ENCODE measurements at places on chromosomes 7 and 10.
A peak's percentile ranks its signal among the peaks of the same experiment; 100 is the strongest.

DNA sequence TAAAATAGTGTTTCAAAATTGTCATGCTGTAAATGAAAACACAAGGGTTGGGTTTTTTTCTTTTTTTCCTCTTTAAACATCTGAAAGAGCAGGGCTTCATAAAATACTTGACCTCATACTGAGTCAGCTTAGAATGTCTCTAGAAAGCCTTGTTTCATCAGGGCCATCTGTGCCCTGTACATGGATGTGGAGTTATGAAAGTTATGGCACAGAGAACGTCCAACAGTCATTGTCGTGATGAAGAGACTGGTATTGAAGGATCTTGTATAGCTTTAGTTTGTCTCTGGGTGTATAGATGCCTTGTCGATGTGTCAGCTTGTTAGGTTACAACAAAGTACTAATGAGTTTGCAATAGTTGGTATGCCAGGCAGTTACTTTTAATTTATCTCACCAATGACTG is 127.3 kb downstream of the FAM204A start:
- DNase-seq = no peak

DNA sequence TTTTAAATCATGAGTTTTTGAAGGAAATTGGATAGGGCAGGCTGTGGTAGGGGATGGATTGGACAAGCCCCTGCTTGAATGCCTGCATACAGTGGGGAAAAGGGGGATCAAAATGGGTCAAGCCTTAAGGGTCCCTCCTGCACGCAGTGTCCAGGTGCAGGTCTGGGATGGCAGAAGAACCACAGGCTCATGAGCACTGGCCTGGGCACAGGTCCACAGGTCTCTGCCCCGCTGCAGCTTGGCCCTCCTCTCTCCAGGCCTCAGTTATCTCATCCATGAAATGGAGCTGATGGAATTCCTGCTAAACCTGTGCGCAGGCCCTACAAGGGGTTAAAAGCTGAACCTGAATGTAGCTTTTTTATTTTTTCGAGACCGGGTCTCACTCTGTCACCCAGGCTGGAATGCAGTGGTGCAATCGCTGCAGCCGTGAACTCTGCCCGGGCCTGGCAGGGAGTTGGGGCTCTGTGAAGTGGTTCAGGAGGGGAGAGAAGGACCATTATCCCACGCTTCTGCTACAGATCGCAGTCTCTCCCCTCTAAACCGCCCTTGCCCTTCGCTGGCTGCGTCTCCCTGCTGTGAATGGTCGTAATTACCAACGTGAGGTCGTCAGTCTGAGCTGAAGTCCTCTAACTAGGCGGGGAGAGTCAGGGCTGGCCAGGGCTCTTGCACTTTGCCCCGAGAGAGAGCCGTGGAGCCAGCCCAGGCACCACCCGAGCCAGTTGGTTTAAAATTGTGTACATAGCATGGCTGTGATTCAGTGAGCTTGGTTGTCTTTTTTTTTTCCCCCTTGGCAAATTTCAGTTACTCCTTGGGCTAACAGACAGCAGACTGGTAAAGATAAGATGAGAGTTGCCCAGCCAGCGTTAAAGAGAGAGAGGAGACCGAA is 77.5 kb upstream of the GTF2I start:
- DNase-seq = peak; percentile 58

DNA sequence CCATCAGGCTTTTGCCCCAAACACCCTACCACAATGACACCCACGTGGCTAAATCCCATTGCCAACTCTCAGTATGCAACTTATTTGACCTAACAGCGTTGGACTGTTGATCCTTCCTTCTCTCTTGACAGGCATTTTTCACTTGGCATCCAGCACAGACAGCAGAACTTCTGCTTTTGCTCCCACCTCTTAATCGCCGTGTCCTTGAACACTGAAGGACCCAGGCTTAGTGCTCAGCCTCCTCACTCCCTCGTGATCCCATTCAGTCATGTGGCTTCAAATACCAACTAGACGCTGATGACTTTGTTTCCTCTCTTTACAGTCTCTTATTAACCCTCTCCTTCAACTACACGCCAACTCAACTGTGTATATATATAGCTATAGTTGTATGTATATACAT is 25.0 kb downstream of the ZFAND2A start:
- no peak for DNase-seq

DNA sequence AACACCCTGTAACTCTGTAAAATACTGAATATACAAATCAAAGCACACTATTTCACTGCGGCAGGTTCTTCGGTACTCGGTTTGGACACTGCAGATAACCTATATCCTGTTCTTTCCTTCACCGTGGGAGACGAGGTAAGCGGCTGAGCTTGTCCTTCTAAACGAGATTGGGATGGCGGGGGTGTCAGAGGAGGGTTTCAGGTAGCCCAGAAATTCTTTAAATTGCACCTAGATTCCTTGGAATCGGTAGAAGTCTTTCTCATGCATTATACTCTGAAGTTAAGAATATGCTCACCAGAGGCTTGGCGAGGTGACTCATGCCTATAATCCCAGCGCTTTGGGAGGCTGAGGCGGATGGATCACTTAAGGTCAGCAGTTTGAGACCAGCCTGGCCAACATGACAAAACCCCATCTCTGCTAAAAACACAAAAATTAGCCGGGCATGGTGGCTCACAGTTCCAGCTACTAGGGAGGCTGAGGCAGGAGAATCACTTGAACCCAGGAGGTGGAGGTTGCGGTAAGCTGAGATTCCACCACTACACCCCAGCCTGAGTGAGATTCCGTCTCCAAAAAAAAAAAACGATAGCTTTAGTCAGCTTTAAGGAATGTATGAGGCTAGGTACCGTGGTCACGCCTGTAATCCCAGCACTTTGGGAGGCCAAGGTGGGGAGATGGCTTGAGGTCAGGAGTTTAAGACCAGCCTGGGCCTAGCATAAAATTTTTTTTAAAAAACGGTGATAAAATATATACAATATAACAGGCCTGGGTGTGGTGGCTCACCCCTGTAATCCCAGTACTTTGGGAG is 10.1 kb upstream of the LAT2 start:
- peak; percentile 63 for DNase-seq

GRCh38 chr10:126387931-126388911 is at the start of gene ADAM12:
TSS of gene ADAM12 (minus strand) at chr10:126388477. CDS start at chr10:126388145, 332 bp downstream.
- DNase-seq = peak; percentile 70

GRCh38 chr7:43609097-43609496 is 26.2 kb downstream of the STK17A start:
- DNase-seq = no peak
